ENCODE measurements at places on chromosomes 1 and 21.

DNA sequence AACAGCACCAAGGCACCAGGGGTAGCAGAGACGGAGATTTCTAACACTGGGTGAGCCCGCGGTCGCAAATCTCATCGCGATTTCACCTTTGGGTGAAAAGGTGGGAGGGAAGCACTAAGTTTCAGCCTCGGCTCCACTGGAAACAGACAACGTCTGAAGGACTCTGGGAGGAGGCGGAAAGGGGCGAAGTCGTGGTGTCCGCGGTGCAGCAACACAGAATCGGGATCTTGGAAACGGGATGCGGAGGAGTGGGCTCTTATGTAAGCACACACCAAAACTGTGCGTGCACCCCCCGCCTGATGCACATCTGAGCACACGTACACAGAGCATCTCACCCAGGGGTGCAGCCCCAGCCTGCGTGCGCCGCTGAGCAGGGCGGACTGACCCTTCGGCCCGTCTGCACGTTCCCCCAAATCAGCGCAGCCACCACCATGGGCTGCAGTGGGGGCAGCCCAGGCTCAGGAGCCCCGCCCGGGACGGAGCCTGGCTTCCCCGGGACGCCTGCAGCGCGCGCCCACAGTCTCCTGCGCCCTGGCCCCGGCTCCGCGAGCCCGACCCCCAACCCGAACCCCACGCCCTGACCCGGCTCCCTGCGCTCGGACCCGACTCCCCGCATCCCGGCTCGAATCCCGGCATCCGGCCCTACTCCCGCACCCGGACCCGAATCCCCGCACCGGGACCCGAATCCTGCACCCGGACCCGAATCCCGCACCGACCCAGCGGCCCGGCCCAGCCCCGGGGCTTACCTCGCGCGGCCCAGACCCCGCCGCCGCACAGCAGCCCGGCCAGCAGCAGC is 670 bp downstream of the CLSTN1 start:
- DNase-seq: peak; percentile 49

DNA sequence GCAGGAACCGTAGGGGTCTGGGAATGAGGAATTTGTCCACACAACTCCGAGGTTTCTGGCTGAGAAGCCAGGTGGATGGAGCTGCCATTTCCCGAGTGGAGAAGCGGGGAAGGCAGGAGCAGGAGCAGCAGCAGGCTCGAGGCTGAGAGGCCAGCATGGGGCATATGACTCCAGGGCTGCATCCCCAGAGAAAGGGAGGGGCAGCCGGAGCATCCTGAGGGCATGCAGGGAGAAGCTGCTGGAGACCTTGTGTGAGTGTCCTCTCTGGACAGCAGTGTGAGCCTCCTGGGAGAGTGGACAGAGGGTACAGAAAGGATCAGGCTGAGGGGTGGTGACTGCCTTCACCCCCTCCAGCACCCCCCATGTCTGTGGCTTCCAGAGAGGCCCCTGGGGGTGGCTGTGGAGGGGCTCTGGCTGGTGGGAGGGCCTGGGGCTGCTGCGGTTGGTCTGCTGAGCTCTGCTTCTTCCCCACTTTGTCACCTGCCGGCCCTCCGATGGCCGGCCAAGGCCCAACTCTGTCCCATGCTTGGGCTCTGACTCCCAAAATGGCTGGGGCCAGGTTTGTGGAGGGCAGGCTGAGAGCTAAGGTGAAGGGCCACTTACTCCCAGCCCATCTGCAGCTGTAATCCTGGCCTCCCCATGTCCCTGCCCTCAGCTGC is 633.1 kb downstream of the MATN1 start:
- DNase-seq: no peak

GRCh38 chr1:162023547-162024501 is at the start of gene OLFML2B:
Gene OLFML2B (minus strand): TSS chr1:162023869. CDS start chr1:162023430, 439 bp downstream.
- peak; percentile 89 for DNase-seq

GRCh38 chr1:222754366-222755139 is 17.6 kb downstream of the FAM177B start:
- DNase-seq: peak; percentile 99

DNA sequence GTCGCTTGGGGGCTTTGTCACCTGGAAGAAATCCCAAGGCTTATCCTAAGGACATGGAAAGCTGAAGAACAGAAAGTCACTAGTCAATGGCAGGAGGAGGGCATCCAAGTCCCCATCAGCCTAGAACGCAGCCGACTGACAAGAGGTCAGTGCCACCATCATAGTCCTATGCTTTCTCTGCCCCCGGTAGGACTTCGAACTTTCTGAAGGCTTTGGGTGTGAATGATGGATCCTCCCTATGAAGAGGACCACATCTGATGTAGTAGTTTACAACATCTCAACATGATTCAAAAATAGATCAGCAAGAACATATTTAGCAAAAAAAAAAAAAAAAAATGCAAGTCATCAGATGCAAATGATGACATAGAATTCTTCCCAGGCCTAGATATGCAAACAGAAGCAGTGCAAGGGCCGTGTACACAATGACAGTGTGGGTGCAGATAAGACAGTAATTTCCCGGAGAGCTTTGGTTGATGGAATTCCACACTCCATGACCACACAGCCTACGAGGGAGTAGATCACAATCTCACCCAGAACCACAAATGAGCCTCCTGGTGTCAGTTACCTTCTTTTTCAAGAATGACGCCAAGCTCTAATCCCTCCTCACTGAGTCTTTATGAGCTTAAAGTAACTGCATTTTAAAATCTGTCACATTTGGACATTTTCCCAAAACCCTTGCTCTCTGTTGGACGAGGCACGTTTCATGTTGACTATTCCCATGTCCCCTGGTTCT is 88.2 kb downstream of the PSMG1 start:
- peak; percentile 58 for DNase-seq

DNA sequence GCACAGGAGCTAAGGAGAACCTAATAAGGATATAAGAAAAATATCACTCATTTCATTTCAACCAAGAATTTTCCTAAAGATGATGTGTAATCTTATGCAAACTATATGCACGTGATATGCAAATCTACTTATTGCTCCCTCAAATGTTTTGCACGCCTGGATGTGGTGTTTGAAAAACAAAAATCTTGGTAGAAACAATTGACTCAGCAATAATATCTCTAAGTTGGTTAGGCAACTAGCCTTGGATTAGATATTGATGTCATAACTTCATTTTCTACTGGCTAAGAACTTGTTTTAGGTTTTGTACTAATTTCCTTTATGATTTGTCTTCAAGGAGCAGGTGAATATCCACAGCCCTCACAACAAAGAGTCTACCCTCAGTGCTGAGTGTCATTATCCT is 164.6 kb downstream of the TM2D1 start:
- no peak for DNase-seq

DNA sequence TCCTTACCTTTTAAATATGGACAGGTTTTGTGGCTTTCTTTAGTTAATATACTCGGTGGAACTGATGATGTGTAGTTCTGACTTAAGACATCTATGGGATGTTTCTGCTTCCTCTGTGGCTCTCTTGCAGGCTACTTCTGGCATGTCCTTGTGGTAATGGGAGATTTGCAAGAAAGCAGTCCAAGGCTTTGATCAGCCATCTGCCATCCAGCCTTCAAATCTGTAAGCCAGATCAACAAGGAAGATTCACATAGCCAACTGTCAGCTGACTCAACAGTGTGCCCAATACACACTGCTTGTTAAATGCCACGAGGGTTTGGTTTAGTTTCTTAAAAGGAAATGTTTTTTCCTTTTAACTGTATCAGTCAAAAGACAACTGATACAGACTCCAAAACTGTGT is 722.2 kb upstream of the CHRM3 start:
- DNase-seq: no peak

DNA sequence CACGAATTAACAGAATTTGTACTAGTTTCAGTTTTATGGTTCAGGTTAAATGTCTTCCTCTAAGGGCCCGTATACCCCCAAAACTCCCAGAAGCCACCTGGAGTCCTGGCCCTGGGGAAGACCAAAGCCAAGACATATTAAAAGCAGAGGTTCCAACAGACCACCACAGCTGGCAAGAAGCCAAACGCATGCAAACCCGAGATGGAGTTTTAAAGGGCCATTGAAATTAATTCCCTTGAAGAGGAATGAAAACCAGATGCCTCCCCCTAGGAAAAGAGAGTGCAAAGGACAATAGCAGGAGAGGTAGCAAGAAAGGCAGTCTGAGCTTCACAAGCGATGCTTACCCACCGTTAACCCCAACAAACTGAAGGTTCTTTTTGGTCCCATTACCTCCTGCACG is 48.1 kb downstream of the KANK4 start:
- no peak for DNase-seq

- DNase-seq: no peak
These were observed 114.6 kb upstream of the KCNJ15 start for GRCh38 chr21:38142224-38142623.

DNA sequence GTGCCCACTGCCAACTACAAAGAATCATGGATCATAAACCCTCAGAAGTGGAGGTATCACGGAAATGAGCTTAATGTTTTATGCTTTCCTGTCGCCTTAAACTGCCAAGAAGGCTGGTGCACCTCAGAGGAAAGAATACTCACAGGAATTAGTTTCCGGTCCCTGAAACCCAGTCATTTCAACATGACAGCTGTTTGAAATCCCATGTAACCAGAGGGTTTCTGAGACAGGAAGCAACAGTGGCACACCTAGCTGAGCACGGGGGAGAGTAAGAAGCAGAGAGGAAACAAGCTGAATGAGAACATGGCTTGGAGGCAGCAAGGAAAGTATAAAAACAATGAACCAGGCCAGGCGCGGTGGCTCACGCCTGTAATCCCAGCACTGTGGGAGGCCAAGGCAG is 3.9 kb downstream of the JAK1 start:
- DNase-seq: no peak

DNA sequence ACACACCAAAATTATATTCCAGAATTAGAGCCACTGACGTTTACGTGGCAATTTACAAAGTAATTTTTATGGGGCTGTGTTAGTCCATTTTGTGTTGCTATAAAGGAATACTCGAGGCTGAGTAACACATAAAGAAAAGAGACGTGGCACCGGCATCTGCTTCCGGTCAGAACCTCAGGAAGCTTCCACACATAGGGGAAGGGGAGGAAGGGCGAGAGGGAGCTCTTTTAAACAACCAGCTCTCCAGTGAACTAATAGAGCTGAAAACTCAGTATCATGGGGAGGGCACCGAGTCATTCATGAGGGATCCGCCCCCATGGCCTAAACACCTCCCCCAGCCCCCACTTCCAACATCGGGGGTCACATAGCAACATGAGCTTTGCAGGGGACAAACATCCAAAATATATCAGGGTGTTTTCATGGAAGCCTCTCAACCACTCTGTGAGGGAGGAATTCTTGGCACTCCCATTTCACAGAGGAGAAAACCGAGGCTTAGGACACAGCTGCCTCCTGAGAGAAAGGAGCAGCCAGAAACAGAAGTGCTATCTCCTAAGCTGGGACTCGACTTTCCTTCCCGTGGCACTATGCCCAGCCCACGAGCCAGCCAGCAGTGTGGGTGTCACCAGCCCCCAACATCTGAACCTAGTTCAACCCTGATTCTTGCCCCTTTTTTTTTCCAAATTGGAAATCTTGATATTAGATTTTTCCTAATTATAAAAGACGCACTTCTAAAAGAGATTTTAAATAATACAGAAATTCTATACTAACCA is 29.2 kb downstream of the MIS18A start:
- DNase-seq: no peak

GRCh38 chr1:156413391-156414246 is 44.6 kb downstream of the RHBG start:
- no peak for DNase-seq

- DNase-seq: no peak
These were observed 37.3 kb downstream of the OLFML2B start for GRCh38 chr1:161986328-161986727.

DNA sequence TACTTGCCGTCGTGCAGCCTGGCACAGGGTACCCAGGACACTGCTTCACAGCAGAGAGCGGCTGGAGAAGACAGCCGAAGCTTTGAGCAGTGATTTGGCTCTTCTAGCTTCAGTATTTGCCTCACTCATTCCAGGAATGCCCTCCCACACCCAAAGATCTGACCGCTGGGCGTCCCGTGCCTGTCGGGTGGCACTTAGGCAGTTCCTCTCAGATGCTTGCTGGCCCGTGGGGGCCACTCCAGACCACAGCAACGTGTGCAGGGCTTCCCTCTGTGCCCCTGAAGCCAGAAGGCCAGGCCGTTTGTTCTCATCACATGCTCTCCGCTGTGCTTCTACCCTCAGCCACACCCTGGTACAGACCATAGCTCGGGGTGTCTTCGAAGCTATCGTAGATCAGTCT is 17.0 kb downstream of the RRP1B start:
- no peak for DNase-seq

- DNase-seq: no peak
These were observed 27.0 kb upstream of the IL12RB2 start for GRCh38 chr1:67280696-67281095.

DNA sequence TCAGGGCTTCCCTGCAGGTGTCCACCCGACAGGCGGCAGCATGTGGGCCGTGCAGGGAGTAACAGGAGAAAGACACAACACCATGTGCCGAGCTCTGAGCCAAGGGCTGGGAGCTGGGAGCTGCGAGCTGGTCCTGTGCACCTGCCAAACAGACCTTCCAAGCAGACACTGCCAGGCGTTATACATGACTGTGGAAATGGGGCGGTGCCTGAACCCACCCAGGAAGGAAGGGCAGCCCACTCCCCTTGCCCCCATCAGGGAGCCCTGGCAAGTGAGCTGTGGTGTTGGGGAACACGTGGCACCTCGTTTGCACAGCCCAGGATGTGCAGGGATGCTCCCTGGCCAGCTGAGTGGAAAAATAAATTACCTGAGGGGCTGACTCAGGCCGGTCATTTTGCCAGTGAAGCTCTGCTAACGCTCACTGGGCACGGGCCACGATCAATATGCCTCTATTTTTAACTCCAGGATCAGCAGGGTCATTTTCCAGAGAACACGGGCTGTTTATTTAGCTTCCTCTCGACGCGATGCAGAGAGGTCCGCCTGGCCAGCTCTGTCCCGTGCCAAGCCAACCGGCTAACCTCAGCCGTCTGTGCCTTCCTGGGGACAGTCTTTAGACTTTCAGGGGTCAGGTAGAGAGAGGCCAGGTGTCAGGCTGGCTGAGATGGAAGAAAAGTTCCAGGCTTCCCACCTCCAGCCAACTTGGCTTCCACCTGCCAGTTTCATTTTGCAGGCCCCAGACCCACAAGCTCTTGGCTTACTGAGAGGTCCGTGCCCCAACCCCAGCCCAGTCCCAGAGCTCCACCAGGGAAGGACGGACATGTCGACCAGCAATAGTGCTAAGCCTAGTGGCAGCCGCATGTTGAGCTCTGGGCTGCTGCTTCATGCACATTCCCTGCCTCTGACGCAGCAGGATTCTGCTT is 196.7 kb upstream of the VAMP3 start:
- no peak for DNase-seq

- DNase-seq: no peak
These were observed 119.9 kb downstream of the KCNJ15 start for GRCh38 chr21:38376693-38377092.

Measured in adipocyte (in vitro differentiated cells).